ENCODE measurements at places on chromosomes 4 and X.

DNA sequence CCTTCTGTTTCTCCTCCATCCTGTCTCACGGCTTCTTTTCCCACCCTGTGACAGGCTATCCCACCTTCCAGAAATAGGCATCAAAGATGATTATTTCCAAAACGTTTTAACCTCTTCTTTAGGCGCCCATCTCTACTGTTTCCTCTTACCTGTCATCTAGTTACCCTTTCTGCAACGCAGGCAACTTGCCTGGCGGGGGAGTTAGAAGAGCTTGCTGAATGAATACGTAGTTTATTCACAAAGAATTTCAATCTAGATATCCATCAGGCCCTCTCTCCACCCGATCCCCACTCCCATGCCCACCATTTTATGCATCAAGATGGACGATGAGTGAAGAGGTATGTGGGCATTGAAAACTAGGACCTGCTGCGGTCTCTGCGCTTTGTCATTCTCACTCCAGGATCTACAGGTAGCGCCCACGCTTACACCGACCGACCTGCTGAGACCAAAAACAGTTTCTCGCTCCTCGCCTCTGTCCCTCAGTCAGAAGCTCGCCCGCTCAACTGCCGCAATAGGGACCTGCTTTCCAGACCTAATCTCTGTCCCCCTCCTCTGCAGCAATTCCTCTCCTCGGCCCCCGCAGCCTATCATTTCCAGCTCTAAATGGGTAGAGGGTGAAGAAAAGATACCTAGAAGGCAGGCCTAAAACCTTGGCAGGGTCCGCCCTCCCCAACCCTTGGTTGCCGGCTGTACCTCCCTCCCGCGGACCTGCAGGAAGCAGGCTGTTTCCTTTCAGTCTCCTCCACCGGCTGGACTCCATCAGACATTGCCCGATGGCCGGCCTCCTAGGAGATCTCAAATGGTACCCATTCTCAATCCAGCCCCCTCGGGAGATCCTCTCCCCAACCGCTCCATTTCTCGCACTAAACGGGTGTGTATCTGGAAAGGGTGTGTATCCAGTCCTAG, 624 bp downstream of the BEX5 start:
- no peak for DNase-seq

DNA sequence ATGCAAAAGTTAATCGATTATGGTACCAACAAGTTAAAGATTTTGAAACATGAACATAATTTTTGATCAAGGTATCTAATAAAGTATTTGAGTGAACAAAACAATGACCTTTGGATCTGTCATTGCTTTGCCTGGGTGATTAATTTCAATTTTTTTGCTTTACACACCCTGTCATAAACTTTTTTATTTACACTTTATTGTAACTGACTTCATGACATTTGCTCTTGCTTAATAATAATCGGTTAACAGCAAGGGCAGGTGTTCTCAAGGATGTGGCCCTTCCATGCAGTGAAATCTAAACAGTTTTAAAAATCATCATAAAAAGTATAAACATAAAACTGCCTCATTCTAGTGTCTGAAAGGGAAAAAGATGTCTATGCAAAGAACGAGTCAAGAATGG, 24.1 kb downstream of the ATOH1 start:
- DNase-seq, result no peak

GRCh38 chr4:48445704-48446103, 37.4 kb upstream of the SLC10A4 start:
- DNase-seq, result no peak

DNA sequence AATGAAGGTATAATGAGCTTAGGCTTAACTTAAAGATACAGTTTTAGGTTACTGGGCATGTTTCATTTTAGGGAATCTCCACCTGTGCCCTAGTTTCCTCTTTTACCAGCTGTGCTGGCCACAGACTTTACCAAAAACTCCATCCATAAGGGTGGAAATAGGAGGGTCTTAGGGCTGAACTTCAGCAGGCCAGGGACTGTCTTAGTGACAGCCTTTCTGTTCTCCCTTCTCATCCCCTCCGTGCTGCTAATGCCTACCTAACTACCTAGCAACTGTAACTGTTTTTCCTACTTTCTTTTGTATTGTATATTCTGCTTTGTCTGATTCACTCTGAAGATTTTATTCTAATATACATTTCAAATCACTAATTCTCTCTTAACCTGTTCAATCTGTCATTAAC, 1375.3 kb downstream of the PCDH18 start:
- no peak for DNase-seq

DNA sequence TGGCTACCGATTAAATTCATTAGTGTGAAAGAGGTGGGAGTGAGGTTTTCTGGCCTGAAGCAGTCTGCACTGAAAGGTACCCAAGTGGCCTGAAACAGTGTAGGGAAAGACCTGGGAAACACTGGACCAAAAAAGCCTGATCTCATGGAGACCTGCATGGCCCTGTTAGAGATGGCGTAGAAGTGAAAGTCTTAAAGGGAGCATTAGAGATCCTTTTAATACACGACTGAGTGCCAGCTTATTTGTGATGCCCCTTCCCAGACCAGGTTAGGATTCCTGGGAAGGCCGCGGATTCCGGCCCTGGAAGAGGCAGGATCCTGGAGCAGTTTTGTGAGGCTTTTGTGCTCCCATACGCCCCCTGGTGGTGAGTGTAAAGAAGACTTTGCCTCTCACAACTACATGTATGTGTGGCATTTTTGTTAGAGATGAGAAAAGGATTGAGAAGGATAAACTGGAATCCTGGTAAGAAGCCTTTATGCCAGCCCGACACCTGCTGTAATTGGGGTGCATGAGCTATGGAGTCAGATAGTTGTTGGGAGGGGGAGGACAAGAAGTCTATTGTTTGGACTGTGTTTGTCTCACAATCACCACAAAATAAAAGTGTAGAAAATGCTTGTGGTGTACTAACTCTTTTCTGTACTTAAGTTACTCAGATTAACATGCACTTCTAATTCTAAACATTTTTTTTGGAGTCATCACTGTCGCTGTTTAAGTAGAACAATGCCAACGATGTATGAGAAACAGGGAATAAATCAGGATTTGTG, 54.0 kb downstream of the JADE1 start:
- DNase-seq, result peak; percentile 39

GRCh38 chrX:39866229-39866628, 231.5 kb downstream of the BCOR start:
- DNase-seq, result no peak

DNA sequence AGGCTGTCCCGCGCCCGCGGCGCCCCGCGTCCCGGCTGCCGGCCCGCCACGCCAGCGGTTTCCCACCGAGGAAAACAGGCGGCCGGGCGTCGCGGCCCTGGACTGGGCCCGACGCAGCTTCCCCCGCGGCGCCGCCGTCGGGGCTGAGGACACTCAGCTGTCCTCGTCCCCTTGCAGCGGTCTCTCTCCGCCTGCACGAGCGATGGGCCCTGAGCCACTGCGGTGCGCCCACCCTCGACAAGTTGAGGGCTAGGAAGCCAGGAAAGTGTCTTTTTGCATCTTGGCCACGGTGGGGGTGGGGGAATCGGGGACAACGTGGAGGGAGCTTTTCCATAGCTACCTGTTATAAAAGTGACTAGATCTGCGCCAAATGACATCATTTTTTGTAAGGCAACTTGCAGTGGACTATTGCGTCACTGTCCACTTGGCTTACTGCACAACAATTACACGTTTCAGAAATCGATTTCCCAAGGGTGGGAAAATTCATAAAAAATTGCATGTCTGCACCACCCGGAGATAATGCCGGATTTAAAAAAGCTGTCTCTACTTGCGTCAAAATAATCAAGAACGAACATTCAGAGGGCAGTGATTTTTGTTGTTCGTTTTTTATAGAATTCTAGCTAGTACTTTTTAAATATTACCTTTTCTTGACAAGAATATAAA, 1.1 kb downstream of the KLHL15 start:
- no peak for DNase-seq

- DNase-seq, result no peak
Observed at GRCh38 chrX:101785142-101785541, 125.5 kb upstream of the ARMCX2 start.

GRCh38 chrX:132127743-132128142, at the start of gene FRMD7:
FRMD7 (minus strand) TSS chrX:132128020; CDS start chrX:132127844, 176 bp downstream.
- DNase-seq, result no peak

GRCh38 chrX:120090208-120090607, 12.7 kb upstream of the RHOXF2B start:
- no peak for DNase-seq

- DNase-seq, result no peak
Observed at GRCh38 chr4:171478181-171478580, 335.0 kb upstream of the GALNTL6 start.

GRCh38 chr4:6487466-6487865, 15.1 kb upstream of the PPP2R2C start:
- no peak for DNase-seq

DNA sequence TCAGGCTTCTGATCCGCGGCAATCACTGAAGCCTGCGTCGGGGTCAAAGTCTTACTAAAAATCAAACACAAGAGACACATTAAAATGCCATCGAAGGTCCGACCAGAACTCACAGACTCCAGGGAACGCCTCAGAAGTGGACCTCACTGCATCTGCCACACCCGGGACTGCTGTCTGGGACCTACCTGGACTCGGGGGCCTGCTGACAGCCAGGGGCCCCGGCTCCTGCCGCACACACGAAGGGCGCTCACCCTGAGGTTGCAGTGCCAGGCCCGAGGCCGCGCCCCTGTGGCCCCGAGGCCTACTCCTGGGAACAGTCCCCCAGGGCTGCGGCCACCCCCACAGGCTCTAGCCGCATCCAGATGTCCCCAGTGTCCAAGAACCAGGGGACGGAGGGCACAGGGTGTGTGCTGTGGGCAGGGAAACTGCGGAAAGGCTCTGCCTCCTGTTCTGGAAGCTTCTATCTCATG, 7.4 kb downstream of the CTBP1 start:
- no peak for DNase-seq

GRCh38 chr4:67746797-67747495, 7.2 kb downstream of the GNRHR start:
- no peak for DNase-seq

- DNase-seq, result no peak
Observed at GRCh38 chrX:3806630-3807029, 93.2 kb upstream of the PRKX start.

- DNase-seq, result no peak
Observed at GRCh38 chr4:107261241-107261874, 225.2 kb upstream of the DKK2 start.

GRCh38 chrX:68413254-68413653, 20.0 kb downstream of the OPHN1 start:
- no peak for DNase-seq

DNA sequence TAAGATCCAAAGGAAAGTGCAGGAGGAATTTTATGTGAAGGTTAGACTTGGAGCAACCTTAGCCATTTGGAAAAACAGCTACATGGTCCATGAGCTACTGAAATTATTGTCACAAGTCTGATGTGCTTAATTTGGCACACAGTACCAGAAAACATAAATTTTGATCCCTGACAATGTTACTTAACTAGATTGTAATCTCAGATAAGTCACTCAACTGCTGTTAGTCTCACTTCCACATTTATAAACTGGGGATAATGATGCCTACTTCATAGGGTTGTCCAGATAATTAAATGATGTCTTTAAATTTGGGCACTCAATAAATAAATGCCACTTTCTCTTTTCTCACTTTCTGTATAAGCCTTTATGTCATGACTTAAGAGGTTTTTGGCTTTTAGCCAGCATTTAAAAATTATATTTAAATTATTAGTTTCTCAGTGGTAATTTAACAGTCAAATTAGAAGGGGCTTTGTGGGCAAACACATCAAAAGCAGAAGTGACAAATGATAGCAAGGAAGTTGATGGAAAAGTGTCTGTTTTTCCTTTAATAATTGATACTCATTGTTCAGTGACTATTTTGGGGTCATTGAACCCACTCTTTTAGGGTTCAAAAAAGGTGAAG, 58.3 kb downstream of the PAQR3 start:
- no peak for DNase-seq

GRCh38 chr4:656436-657337, 17.4 kb downstream of the ATP5ME start:
- DNase-seq, result no peak

- no peak for DNase-seq
Observed at GRCh38 chr4:69376450-69376849, 96.2 kb downstream of the UGT2B28 start.

DNA sequence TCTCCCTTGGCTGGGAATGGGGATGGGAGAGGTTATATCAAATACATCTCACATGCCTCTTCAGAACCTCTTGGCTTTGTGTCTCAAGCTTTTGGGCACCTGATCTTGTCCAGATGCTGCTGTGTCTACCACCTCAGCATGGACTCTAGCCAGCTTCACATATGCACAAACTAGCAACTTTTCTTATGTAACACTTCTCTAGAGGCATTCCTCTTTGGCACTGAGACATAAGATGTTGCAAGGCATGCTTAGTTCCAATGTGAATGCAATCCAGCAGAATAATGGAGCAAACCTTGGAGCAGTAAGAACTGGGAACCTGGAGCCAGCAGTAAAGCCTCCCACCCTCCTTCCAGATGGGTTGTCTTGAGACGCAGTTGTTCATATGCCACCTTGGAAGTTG, 113.4 kb upstream of the TMEM47 start:
- DNase-seq, result no peak

DNA sequence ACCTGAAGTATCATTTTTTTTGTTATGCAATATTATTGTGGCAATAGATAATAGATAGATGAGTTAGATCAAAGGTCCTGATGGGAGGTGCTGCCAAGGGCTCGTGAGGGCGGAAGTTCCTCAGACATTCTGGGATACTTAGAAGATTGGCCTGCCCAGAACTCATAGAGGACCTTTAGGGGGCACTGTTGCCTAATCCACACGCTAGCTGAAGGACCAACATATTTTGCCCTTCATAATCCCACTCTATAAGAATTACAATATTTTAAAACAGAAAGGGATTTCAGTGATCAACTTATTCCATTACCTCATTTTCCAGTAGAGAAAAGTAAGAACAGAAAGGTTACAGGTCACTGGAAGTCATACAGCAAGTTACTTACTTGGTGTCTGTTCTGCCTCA, 22.9 kb upstream of the COX7B2 start:
- DNase-seq, result no peak

DNA sequence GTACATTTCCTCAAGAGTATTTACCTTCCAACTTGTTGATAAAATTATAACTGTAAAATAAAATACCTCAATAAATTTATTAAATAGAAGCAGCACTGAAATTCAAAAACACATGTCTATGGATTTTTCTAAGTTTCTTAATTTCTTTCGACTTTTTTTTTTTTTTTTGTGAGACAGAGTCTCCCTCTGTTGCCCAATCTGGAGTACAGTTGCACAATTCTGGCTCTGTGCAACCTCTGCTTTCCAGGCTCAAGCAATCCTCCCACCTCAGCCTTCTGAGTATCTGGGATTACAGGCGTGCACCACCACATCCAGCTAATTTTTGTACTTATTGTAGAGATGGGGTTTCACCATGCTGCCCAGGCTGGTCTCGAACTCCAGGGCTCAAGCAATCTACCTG, 79.8 kb downstream of the IQCM start:
- DNase-seq, result no peak

- DNase-seq, result no peak
Observed at GRCh38 chr4:30653291-30653690, 66.9 kb upstream of the PCDH7 start.

- no peak for DNase-seq
Observed at GRCh38 chr4:110087070-110087708, 111.2 kb downstream of the ELOVL6 start.

- no peak for DNase-seq
Observed at GRCh38 chr4:166726832-166727231, 507.5 kb downstream of the SPOCK3 start.

GRCh38 chrX:123834116-123834515, 25.7 kb upstream of the XIAP start:
- DNase-seq, result no peak

Measured in stimulated activated CD4-positive, alpha-beta T cell treated with anti-CD3 and anti-CD28 coated beads, TNF-alpha, amount 100 ng/mL, for 1 hour (primary cell).